ENCODE measurements at places on chromosomes 11 and 22. TPM values are rescaled to one million over a fixed set of nuclear protein-coding genes. Genes with fewer than 3 reads are reported as not detected.

DNA sequence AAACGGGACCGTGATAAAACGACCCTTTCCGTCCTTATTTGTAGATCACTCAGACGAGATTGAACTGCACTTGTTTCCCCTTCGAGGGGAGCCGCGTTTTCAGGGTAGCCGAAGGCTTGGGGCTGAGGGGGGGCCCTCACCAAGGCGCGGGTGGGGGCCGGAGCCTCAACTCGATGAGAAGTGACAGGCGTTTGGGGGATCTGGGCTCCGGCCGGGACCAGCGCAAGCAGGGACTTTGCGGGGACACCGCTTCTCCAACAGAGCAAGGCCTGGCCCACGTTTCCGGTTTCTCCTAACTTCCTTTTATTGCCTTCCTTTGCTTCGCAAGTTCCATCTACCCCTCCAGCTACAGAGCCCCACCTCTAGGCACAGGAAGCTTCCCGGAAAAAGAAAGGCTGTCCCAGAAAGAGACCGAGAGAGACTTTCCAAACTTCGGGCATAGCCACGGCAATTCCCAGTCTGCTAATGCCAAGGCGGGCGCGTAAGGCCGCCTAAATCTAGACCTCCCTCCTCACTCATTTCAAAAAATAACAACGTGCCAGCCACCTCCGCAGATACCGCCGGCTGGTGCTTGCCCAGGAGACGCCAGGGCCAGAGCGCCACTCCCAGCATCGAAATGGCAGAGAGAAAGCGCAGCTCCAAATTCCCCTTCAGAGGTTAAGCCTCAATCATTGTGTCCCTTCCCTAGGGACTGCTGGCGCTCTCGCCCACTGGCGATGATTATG is 6.6 kb downstream of the PAX6 start:
- no peak for DNase-seq

Gene ALDH3B2
- not detected for total RNA-seq

GRCh38 chr11:116683982-116684381 is 88.8 kb downstream of the BUD13 start:
- no peak for DNase-seq

DNA sequence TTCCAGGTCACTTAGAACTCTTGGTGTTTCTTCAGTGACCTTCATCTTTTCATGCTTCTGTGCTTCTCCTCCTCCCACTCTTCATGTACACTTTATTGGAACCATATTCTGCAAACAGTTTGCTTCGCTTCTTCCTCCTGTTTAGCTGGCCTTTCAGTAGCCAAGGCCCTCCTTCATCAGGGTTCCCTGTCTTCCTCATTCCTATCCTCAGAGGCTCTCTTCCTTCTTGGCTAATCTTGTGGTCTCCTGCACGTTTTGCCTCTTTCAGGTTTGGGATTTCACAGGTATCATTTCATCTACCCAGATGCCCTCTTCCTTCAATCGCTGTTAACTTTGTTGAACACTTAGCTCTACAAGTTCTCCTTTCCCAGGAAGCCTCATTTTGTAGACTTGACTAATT is 66.8 kb downstream of the DEPDC5 start:
- DNase-seq, result no peak

Gene SLC22A12
- total RNA-seq, result not detected

- no peak for DNase-seq
Measured at GRCh38 chr22:43018615-43019014, 3.7 kb upstream of the PACSIN2 start.

Gene GPHA2
- 0.33 TPM for total RNA-seq

DNA sequence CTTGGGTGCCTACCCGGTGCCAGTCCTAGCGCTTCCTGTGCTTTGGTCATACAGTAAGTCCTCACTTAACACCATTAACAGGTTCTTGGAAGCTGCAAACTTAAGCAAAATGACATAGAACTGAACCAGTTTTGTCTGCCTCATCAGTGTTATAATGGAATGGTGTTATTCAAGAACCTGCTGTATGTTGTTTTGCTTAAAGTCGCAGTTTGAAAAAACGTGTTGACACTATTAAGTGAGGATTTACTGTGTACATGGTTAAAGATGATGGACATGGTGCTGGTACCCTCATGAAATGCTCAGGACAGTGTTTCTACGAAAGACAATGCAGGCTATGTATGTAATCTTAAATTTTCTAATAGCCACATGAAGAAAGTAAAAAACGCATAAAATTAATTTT is 41.3 kb downstream of the PPP6R3 start:
- no peak for DNase-seq

Gene MOV10L1
- not detected for total RNA-seq

DNA sequence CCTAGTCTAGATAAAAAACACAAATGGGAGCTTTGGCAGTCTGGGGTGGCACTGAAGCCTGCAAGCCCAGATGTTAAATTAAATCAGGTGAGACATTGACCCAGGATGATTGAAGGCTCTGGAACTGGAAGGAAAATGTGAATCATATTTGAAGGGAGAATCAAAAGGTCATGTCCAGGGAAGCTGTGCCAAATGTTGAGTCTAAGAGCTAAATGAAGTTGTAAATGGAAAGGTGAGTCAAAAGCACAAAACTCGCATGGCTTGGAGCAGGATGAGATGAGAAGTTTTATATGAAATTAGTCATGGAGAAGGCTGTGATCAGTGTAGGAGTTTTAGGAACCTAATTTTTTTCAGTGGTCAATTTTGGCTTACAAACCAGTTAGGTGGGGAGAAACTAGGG is 301.1 kb downstream of the BLID start:
- no peak for DNase-seq

- no peak for DNase-seq
Measured at GRCh38 chr11:117117681-117118080, 19.5 kb upstream of the SIK3 start.

DNA sequence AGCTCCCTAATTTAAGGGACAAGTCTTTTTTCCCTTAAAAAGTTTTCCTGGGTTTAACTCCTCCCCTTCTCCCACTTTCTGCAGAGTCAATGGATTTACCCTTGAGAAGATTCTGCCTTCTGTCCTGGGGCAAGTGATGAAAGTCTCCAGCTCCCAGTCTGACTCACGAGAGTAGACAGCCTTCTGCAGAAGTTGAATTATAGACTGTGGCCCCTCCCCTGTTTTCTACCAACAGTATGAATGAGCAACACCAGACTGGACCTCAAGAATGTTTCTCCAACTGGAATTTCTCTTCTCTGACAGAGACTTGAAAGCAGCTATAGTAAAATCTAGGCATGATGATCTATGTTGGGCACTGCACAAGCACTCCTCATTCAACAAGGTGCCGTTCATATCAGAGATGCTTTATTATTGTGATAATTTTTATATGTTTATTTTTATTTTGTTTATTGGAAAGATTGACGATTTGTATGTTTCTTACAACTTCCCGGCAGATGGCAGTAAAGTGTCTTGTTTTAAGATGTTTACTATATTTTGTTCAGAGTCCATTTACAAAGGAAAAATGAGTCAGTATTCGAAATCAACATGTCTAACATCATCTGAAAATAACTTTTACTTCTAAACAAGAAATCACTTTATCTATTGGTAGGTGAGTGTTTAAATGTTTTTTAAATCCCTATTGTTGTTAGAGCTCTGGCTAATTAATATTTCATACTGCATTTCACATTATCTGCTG is 56.6 kb downstream of the LMO2 start:
- DNase-seq, result no peak

- no peak for DNase-seq
Measured at GRCh38 chr11:89495951-89496350, 4.8 kb upstream of the NOX4 start.

- DNase-seq, result no peak
Measured at GRCh38 chr11:130022799-130023198, 20.2 kb upstream of the PRDM10 start.

DNA sequence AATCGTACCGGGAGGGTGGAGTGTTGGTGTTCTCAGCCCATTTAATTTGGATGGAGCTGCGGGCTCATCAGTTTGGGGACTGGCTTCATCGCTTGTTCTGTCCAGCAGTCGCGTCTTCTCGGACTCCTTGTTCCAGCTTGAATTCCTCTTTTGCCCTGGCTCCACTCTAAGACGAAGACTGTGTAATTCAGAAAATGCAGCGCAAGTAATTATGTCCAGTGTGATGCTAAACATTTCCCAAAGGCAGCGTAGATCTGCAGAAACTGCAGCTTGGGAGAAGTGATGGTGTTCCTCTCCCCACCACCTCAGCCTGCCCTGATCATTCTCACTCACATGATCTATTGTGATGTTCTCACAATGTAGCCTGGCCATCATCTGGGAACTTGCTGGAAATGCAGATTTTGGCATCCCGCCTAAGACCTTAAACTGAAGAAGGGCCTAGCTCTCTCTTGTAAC is 666 bp downstream of the SLC25A18 start:
- no peak for DNase-seq

DNA sequence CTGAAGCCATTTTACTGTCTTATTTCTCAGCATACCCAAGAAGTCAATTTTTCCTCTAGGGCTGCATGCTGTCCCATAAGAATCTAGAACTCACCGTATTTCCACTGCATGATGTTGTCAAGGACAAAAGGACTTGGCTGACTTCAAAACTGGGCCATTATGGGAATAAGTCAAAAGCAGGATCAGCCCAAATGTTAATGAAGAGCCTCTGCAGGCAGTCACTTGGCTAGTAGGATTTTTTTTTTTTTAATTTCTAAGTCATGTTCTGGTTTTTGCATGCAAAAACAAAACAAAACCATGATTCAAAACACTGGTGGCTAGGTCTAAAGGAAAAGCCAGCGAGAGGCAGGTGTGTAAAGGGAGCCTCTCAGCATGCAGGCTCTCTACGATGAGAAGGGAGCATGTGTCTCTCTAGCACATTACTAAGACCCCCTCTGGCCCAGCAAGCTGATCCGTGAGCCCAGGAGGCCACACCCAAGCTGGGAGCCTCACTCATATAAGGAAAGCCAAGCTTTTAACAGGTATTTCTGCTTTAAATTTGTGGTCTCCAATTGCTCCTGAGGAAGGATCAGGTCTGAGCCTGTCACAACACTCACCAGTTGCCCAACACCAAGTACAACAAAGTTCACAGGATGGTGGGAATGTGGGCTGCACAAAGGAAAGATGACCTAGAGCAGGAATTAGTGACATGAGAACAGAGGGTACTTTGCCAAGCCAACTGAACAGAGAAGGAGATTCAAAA is 21.4 kb upstream of the STK33 start:
- no peak for DNase-seq

Gene LARGE2
- 59.7 TPM for total RNA-seq

Data from activated B cell treated with CpG ODN at 0.5 μM for 24 hours (primary cell).